ENCODE measurements at places on chromosomes 2 and 18.
A peak's percentile ranks its signal among the peaks of the same experiment; 100 is the strongest.

GRCh38 chr2:206064077-206064476 lies 21.9 kb downstream of the INO80D start:
- no peak for DNase-seq

DNA sequence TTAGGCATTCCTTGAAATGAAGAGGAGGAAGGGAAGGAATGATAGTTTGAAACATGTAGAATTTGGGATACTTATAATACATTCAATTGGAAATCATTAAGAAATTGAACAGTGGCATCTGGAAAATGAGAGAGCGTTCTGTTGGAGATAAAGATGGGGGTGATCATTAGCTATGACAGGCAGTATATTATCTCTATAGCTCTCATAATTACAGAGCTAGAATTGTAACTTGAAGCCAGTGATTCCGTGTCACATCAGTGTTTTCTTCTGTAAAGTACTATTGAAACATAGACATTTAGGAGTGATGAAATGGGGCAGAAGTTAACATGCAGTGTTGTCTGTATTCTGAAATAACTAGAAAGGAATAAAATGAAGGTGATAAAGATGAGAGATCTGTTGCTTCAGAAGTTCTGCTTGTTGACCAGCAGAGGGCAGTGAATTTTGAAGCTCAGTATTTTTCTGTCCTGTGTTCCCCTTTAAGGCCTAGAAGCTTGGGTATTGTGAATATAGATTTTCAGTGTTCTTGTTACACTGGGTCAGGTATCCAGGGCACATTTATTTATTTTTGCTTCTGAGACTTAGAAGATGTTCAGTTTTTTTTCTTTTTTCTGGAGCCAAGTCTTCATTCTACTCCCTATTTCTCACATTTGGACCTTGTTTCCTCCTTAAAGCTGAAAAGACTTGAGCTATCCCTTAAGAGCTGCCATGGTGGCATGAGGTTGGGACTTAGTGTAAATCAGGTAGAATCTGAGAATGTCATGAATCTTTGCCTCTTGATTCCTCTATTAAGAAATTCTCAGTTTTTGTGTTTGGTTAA lies 157.4 kb downstream of the TAF4B start:
- DNase-seq: peak; percentile 14

GRCh38 chr2:235746257-235746934 lies 252.6 kb downstream of the AGAP1 start:
- DNase-seq: peak; percentile 89

GRCh38 chr2:143261986-143262385 lies 132.8 kb downstream of the ARHGAP15 start:
- no peak for DNase-seq

- DNase-seq: no peak
These were observed 98.7 kb downstream of the FAM210A start for GRCh38 chr18:13627639-13628038.

DNA sequence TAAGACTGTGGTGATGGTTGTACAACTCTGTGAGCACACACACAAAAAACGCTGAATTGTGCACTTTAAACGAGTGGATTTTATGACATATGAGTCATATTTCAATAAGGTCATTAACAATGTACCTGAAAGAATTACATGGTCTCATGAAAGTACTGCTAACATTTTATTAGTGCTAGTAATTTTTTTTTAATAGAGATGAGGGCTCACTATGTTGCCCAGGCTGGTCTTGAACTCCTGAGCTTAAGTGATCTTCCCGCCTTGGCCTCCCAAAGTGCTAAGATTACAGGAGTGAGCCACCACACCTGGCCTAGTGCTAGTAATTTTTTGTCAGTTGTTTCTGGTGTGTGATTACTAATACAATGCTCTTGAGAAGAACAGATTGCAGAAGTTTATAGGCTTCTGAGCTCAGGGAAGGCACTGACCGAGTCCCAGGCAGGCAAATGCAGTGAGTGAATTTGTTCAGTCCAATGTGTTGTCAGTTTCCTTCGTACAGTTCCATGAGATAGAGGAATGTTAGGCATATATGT lies 177.0 kb downstream of the TGIF1 start:
- no peak for DNase-seq

- no peak for DNase-seq
These were observed 42.9 kb downstream of the CDCA7 start for GRCh38 chr2:173397539-173397938.

GRCh38 chr2:99420751-99421299 lies 69.0 kb downstream of the REV1 start:
- no peak for DNase-seq

DNA sequence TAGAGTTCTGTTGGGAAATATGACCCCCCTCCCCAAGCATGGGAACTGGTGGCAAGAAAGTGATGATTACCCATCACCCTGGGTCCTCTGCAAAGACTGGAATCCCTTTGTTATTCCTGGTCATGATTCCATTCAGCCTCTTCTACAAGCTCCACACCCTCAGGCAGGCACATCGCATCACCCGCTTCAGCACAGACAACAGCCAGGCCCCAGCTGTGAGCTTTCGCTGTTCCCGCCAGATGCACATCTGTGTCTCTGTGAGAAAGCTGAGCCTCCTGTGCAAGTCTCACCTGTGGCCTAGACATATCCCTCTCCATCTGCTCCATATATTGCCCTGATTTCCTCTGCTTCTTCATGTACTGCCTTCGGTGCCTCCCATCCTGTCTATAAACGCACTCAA lies 368.0 kb upstream of the RAB6C start:
- no peak for DNase-seq

- no peak for DNase-seq
These were observed 106.3 kb upstream of the GLI2 start for GRCh38 chr2:120629241-120629895.

GRCh38 chr2:44952143-44952805 lies 10.8 kb downstream of the SIX3 start:
- DNase-seq: peak; percentile 87

GRCh38 chr2:88680266-88680902 lies 11.1 kb upstream of the RPIA start:
- DNase-seq: no peak

DNA sequence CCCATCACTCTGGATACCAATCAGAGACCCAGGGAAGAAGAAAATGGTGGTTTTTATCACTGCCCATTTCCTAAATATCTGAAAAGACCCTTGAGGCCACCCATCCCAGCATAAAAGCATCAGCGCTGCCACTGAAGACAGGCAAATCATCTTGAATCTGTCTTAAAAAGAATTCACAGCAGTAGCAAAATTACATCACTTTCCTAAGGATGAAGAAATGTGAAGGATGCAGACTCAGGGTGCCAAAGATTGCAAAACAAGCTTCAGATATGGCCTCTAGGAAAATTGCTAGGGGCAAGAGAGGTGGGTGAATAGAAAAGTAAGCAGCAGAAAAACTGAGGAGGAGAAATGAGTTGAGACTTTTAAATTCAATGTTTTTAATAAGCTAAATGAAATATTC lies 70.0 kb downstream of the SLC25A12 start:
- DNase-seq: no peak

DNA sequence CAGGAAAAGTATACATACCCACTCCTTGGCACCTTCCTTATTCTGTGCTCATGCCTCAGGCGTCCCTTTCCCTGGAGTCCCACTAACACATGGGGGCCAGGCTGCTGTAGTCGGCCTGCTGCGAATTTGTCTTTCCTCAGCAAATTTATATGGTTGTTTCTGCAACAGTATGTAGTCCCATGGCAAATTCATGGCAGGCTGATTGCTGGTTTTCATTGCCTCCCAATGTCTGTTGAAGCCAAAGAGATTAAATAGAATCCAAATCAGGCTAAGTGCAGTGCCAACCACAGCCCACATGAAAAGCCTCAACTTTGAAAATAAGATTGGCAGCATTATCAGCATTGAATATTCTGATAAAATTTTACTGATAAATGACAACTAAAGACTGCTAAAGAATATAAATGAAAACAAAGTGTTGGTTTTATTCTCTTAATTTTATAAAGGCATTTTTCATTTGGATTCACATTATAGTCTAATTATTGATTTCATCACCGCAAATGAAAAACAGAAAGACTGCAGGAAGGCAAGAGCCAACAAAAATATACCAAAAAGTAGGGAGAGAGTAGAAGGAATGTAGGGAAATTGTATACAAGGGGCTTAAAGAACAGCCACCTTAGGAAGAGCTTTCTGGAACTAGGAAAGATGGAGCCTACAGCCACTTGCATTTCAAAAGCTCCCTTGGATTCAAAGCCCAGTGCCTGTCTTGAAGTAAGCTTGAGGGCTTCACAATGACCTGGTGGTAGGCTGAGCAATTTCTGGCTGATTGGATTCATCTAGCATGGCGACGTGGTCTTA lies 283.7 kb upstream of the MMADHC start:
- no peak for DNase-seq

DNA sequence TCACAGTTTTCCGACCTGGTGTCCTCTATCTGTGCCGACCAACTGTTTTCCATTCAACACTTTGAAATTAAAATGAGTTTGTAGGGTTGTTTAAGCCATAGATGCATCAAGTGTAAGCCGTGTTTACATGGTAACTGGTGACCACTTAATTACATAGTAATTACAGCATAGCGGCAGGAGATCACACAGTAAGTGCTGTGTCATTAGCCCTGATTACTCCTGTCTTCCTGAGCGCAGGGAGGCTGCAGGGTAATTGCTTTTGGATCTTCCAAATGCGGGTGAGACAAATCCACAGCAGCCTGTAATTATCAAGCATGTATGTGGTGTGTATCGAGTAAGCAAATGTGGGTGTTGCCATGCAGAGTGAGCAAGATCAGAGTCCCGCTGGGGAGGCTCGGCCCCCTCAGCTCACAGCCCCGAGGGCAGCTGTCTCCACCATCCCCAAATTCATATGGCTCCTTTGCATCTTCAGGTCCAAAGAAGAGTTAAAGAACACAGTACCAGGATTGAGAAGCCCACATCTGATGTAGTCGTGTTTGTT lies 71.5 kb upstream of the HDAC4 start:
- DNase-seq: no peak

- DNase-seq: peak; percentile 87
These were observed at the start of gene BMPR2 for GRCh38 chr2:202375609-202376408. TSS of gene BMPR2 (plus strand) at chr2:202376327. CDS start at chr2:202377475, 1,148 bp downstream.

GRCh38 chr18:54616220-54616848 lies 25.3 kb downstream of the DYNAP start:
- DNase-seq: no peak

DNA sequence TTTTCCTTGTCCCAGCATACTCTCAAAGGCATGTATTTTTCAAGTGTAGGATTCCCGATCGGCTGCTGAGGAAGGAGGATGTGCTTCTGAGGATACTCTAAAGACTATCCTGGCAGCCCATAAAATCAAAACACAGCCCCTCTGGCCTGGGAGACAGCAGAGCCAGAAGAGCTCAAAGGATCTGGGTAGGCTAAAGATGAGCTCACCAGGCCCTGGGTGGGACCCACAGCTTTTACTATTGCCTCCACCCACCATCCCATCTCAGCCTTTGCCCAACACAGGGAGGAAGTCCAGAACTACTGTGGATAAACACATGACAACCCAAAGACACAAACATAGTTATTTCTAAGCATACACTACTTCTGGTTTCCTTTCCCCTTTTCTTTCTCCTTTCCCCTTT lies 79.1 kb upstream of the ZFP36L2 start:
- no peak for DNase-seq

GRCh38 chr2:219916726-219917440 lies 289.5 kb downstream of the SLC4A3 start:
- no peak for DNase-seq

- no peak for DNase-seq
These were observed 49.0 kb downstream of the CYTIP start for GRCh38 chr2:157394928-157395327.

- DNase-seq: no peak
These were observed 76.0 kb downstream of the NCK2 start for GRCh38 chr2:105820691-105821090.

DNA sequence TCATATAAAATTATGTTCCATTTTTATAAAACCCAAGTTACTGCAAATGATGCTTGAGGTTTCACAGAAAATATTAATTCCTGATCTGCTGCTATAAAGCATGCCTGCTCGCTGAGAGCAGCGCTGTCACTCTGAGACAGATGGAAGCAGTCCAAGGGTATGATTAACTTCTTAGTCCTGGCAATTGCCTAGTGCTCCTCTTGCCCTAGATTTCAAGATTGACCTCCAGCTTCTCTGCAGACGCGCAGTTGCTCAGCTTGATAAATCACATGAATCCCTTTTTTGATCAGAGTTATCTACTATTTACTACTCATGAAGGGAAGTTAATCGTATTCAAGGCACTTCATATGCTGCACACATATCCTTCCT lies 154.6 kb upstream of the REV1 start:
- DNase-seq: peak; percentile 35

DNA sequence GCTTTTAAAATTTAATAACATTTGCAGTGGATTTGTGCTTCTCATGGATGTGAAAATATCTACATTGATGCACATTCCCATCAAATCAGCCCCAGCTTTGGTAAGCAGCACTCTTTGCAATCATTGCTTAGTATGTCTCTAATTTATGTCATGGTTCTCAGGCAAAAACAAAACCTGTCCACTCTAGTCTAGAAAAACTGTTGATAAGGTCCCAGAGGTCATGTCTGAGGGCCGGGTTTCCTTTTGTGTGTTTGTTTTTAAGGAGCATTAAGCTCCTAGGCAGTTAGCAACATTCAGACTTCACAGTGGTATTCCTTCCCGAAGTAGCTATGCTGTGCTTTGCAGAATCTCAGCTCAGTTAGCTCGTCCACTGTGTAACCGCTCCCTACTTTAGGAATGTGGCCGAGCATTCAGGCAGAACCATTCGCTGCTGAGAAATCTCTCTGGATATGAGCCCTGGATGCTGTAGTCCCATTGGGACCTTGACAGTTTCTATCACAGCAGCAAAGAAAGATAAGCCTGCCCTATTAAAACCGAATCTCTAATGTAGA lies 4.0 kb downstream of the DIPK1C start:
- DNase-seq: no peak

DNA sequence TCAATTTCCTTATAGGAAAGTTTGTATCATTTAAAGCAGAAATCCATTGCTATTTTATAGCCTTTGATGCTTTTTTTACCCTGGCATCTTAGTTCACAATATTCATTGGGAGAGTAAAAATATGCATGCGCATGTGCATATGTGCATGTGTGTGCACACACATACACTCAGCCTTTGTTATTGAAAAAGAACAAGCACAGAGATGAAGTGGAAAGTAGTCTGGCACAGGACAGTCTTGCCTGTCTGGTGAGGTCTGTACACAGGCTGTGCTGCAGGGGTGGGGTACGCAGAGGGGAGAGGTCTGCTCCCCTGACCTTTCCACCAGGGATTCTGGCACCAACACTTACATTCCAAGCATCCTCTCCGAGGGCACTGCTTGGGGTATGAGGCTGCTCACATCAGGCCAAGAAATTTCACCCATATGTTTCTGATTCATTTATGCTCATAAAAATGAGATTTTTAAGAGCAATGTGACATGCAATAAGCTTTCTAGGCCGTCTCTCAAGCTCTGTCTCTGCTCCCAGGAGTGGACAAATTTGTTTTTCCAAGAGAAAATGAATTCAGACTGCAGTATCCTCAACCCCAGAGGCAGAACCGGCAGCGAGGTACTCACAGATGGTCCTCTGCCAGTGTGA lies 237.2 kb downstream of the INSIG2 start:
- no peak for DNase-seq

DNA sequence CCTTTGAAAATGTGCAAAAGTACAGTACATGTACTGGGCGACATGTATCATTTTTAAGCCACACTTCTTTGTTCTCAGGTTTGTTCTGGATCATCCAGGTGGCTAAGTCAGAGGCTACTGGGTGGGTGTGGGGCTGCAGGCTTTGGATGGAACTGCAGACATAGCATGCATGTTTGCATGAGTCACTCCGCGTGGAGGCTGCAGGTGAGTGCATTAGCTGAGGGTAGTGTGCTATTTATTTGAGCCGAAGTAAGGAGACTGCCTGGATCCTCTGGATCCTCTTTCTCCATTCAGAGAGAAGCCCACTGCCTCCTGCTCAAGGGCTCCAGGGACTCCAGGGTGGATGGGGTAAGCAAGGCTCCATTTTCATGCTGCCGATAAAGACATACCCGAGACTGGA lies 9.4 kb upstream of the NEURL3 start:
- DNase-seq: no peak

- no peak for DNase-seq
These were observed 40.6 kb upstream of the ANXA4 start for GRCh38 chr2:69701100-69701945.
